ENCODE measurements at places on chromosomes 13 and 19. TPM values are rescaled to one million over a fixed set of nuclear protein-coding genes. Genes with fewer than 3 reads are reported as not detected.
A peak's percentile ranks its signal among the peaks of the same experiment; 100 is the strongest.

COL4A2 gene
- 332 TPM for total RNA-seq

PSG3 gene
- not detected for total RNA-seq

MIER2 gene
- total RNA-seq, result 27.9 TPM

ZNF253 gene
- 16.0 TPM for total RNA-seq

GRCh38 chr19:53183146-53183764 is 9.9 kb downstream of the ZNF665 start:
- DNase-seq, result no peak

DNA sequence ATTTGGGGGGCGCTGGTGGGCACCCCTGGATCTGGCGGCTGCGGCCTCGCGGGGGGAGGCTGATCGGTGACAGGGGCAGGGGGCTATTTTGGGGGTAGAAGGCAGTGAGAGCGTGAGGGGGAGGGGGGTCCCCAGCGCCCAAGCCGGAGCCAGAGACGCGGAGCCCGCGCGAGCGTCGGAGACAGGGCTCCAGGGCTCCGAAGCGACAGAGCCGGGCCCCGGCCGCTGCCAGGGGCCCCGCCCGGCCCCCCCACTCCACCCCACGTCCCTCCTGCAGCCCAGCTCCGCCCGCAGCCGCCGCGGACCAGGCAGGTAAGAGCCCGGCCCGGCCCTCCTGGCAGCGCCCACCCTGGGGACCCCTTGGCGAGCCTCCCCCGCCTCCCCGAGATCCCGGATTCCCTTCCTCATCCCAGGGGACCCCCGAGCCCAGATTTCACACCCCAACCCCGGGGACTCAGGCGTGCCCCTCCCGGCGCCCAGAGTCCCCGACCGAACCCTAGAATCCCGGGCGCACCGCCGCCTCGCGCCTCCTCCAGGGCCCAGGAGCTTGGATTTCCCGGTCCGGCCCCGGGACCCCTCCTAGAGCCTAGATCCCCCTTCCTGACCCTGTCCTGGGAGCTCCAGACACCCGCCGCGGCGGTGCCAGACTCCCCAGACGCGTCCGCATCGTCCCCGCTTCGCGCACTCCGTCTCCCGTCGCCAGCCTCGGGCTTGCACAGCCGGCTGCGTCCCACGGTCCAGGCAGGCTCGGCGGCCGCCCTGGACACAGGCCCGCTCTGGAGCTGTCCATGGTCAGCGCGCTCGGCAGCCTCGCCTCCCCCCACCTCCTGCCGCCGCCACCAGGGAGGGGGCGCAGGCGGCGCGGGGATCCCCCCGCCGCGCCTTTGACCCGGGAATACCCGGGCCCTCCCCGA is at the start of gene PPFIA3:
PPFIA3 (plus strand) TSS at position 134 of the 914 bp plus-strand sequence. CDS start 8,330 bp downstream, outside the sequence.
- DNase-seq, result peak; percentile 63

DNA sequence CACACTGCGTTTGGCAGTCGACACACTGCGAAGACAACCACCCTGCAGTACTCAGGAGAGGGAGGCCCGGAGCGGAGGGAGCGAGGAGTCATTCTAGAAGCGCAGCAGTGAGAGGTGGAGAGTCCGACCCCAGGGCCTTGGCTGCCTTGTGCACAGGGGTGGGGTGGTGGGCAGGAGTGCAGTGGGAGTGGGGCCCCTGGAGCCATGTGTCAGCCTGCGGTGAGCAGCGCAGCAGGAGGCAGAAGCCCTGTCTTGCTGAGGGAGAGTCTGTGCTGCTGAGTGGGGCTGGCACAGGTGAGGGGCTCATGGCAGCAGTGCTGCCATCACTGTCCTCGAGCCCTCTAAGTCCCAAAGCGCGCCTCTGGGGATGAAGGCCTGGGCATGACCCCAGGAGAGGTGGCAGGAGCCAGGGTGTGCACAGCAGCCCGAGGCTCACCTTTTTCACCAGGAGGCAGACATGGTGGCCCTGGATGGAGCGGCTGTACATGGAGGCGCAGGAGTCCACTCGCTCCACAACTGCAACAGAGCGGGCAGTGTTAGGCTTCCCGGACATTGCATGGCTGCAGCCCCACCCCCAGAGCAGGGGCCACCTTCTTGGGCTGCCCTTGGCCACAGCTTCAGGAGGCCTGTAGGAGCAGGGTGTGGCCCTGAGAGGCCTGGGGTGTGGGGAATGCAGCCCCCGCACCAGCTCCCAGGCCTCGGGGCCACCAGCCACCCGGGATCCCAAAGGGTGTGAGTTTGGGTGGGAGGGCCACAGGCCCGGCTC is 11.7 kb downstream of the IZUMO4 start:
- DNase-seq, result no peak

- DNase-seq, result no peak
Observed at GRCh38 chr13:79108914-79109643, 297.0 kb downstream of the RBM26 start.

GRCh38 chr19:34507414-34508067 is 26.0 kb downstream of the WTIP start:
- DNase-seq, result no peak

GRCh38 chr13:76993021-76993420 is 1.1 kb downstream of the CLN5 start:
- DNase-seq, result no peak

DNA sequence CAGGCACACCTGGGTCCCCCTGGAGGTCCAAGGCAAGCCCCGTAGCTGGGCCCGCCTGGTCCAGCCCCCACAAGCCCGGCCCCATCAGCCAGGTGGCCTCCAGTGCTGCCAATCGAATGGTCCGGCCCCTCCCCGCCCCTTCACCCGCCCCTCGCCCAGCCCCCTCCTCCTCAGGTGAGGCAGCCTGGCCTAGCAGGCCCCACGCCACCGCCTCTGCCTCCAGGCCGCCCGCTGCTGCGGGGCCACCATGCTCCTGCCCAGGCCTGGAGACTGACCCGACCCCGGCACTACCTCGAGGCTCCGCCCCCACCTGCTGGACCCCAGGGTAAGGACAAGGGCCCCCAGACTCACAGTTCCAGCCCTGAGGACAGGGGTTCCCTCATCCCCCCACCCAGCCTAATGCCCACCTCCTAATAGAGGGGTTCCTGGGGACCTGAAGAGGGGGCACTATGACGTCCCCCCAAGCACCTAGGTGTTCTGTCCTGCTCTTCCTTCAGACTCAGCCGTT is at the start of gene HPN:
HPN (plus strand) TSS at position 174 of the 508 bp plus-strand sequence. CDS start 786 bp downstream, outside the sequence.
- peak; percentile 33 for DNase-seq

DNA sequence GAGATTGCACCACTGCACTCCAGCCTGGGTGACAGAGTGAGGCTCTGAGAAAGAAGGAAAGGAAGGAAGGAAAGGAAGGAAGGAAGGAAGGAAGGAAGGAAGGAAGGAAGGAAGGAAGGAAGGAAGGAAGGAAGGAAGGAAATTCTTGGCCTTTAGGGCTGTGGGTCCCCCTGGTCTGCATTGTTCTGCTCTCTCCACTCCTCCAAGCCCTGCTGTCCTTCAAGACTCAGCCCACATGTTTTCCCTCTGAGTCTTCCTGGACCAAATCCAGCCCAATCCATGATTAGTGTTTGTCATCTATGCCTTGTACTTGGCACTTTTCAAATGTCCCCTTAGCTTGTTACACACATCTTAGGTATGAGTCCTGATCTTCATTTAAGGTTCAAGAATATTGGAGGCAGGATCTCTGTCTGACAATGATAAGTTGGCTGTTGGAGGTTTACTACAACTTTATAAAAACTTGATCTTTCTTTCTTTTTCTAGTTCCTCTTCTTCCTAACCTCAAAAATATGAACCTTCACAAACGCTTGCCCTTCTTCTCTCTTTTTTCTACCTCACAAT is 48.8 kb upstream of the INTS6 start:
- no peak for DNase-seq

DNA sequence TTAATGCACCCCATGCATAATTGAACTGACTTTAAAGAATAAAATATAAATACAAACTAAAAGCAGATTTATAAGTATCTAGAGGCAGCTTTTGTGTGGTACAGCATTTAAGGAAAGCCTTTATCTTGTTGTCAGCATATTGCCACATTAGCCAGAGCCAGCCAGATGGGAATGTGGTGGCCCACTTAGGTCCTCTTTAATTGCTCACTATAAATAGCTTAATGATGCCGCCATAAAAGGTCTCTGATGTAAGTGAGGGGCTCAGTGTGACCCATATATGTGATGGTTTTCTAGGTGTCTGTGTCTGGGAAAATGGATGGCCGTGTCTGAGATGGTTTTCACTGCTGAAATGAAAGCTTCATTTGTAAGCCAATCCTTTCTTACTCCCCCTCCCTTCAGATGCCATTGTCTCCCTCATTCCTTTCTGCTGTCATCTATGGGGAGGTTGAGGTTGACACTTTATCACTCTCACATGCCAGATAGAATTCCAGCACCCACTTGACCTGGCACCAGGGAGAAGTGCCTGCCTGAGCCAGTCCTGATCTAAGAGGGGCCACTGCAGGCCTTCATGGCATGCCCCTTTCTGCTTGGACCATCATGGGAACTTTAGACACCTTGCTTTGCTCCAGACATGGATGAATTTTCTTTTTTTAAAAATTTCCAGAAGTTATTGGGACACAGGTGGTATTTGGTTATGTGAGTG is 135.3 kb downstream of the MTUS2 start:
- DNase-seq, result no peak

GRCh38 chr13:95676105-95676761 is 706 bp upstream of the DNAJC3 start:
- no peak for DNase-seq

- DNase-seq, result peak; percentile 87
Observed at GRCh38 chr13:97141564-97142005, 80.5 kb upstream of the MBNL2 start.

DNA sequence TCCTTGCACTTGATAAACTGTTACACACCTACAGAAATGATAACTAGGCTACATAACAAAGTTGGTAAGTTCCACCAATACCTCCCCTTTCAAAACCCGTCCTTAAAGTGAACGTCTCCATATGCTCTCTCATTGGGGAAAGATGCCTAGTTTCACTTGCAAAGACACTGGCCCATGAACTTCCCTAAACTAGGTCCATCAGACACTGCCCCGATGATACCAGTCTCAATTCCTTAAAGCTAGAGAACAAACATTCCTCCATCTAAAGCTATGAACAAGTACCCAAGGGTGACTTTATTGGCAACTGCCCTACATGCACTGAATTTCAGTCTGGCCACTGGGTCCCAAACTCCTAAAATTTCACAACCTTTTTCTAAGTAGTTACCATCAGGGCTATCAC is 39.9 kb downstream of the FOXO1 start:
- DNase-seq, result no peak

GRCh38 chr19:34033880-34034279 is 138.4 kb upstream of the LSM14A start:
- DNase-seq, result no peak

- DNase-seq, result no peak
Observed at GRCh38 chr19:45996933-45997332, 1.7 kb downstream of the CCDC61 start.

Data from mucosa of gallbladder (tissue), 1 donor.